Activated T-helper 1 cell treated with anti-CD3 and anti-CD28 coated beads, Interleukin-2, amount 50 U/mL, for 16 hours (primary cell): ENCODE measurements at places on chromosomes 7 and 10.

GRCh38 chr10:46253076-46254006 is 33.5 kb upstream of the ANTXRL start:
- no peak for DNase-seq

DNA sequence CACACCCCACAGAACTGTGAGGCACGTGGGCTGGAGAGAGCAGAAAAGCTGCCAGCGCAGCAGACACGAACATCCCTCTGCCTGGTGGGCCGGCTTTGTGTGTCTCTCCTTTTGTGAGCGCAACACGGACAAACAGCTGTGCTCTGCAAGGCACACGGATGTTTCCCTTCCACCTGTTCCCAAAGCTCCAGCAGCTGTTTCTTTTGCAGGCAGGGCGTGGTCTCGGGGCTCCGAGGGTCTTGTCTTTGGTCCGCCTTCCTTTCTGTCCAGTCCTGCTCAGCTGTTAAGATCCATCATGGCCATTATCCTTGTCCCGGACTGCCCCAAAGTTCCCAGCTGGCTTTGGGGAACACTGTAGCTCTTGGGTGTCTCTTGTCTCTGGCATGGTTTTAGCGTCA is 32.7 kb upstream of the SH2B2 start:
- no peak for DNase-seq

DNA sequence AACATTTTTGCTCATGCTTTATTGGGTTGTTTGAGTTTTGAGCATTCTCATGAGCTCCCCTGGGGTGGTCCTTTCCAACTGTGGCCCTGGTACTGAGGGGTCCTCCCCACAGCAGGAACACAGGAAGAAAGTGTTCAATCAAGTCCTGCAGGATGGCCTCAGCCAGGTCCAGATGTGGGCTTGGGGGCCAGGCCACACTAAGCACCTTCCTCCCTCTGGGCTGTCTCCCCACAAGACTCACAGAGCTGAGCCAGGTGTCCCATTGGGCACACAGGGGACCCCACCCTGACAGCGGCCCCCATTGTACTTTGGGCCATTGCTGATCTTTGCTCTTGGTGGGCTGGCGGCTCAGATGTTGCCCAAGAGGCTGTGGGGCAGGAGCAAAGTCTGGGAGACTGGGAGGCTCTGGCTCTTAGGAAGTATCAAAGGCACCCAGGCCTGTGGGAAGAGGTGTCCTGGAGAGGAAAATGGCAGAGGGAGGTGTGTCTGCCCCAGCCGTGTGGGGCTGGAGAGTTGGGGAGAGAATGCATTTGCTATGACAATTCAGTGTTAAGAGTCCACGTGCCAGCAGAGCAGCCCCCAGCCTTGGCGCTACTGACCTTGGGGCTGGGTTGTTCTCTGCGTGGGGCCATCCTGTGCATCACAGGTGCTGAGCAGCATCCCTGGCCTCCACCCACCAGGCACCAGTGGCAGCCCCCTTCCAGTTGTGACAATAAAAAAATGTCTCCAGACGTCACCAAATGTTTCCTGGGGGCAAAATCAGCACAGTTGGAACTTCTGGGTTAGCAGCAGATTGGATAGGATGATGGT is 17.8 kb downstream of the SCART1 start:
- DNase-seq: no peak

- DNase-seq: no peak
These were observed 74.8 kb downstream of the THSD7A start for GRCh38 chr7:11757153-11757552.

DNA sequence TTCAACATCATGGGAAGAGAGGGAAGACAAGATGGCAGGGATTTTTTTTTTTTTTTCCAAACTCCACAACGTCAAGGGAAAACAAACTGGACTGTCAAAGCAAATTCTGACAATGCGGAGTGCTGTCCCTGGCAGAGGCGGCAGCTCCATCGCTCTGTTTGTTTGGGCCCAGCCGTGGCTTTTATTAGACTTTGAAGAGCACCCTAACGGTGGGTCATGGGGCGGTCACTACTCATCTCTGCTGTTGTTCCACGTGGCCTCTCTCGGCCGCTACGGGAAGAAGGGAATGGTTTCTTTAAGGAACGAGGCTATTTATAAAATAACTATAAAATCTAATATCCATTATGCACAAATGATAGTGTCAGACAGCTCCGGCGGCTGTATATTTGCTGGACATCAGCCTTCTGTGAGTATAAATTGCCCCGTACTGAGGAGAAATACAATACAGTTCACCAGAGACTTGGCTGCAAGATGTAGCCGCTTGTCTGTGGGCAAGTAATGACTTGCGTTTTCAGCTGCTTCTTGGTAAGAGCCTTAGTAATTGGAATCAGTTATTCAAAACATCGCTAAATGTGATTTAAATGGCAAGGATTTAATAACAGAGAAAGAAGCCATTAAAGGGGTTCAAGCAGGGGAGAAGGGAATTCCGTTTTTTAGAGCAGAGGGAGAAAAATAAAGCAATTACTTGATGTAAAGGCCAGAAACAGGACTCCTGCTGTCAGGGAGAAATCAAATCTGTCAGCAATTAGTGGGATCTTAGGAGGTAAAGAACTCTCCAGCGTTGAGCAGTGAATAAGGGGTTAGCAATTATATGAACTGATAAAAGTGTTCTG is 61.7 kb upstream of the RAB11FIP2 start:
- no peak for DNase-seq

DNA sequence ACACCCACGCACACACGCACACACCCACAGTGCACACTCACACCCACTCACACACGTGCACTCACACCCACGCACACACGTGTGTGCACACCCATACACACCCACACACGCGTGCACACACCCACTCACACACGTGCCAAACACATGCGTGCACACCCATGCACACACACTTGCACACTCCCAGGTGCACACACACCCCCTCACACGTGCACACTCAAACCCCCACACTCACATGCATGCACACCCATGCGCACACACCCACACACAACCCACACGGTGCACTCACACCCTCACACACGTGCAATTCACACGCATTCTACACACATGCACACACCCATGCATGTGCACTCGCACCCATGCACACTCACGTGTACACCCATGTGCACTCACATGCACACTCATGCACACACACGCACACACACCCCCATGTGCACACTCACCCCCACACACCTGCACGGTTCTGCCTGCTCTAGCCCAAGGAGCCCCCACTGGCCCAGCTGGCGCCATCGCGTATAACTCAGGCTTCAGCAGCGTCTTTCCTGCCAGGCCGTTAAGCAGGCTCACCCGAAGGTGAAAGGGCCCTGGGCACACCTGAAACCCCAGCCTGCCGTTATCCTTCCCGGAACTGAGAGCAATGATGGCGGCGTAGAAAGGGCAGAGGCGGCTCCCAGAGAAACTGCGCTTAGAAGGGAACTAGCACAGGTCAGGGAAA is 63.9 kb upstream of the PDGFA start:
- no peak for DNase-seq

DNA sequence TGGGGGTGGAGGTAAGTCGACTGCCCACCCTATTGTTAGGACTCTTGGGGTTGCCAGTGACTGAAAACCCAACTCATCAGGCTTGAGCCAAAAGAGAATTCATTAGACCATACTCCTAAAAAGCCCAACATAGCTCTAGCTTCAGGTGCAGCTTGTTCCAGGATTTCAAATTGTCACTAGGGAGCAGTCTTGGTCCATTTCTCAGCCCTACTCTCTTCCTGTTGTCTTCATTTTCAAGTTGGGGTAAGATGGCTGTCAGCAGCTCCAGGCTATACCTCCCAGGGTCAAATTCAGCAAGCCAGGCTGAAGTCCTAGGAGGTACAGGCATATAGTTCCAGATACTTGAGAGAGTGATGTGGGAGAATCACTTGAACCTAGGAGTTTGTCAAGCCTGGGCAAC is 14.9 kb upstream of the COL13A1 start:
- no peak for DNase-seq

DNA sequence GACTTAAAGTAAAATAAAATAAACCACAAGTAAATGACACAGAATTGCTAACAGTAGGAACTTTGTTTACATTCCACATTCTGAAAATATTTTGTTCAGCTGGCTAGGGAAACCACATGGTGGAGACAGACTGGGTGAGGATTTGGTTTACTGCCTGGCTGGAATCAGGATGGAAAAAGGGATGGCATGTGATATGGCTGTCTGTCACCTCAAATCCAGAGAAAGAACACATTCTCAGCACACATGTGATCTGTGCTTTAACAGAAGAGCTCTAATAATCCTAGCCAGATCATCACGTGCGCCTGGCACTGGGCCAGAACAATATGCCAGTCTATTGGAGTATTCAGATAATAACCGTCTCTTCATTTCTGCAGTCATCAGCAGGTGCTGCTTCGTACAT is 90.9 kb upstream of the PIP4K2A start:
- no peak for DNase-seq

GRCh38 chr7:129553899-129554461 is 51.6 kb downstream of the SMKR1 start:
- DNase-seq: no peak

DNA sequence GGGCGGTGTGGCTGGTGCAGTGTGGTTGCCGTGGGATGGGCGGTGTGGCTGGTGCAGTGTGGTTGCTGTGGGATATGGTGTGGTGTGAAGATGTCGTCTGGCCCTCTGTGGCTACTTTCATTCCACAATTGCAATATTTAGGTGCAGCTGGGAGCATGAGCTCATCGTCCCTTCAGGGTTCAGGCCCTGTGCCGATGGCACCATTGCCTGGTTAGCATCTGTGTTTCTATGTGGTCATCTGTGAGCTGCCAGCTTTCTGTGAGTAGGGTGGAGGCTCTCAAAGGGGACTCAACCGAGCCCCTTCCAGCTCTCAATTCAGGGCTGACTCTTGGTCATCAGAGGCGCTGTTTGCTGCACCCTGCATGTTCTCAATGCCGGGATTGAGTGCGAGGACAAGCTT is 3.6 kb downstream of the ADGRA1 start:
- DNase-seq: no peak
